ENCODE measurements at places on chromosomes 11 and 22.

- DNase-seq, result no peak
Observed at GRCh38 chr11:19389787-19390303, 149.1 kb upstream of the E2F8 start.

DNA sequence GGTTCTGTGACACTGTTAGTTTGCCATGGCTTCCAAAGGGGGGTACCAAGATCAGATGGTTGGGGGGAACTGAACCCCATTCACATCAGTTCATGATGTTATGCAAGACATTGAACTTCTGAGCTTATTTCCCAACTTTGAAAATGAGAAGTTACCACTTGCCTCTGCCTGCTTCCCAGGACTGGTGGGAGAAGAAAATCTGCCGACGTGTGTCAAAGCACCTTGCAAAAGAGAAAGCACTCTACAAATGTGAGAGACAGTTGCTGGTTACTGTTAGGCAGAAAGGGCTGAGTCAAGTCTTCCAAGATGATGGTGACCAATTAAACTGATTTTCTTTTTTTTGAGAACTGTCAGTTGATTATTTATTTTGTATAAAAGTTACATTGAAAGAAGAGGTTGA lies 45.6 kb downstream of the SMCO4 start:
- DNase-seq, result no peak

GRCh38 chr22:31526270-31526669 lies 29.9 kb downstream of the SFI1 start:
- no peak for DNase-seq

- DNase-seq, result peak; percentile 21
Observed at GRCh38 chr11:75142714-75143419, 8.0 kb upstream of the SLCO2B1 start.

GRCh38 chr11:82639251-82639650 lies 94.4 kb downstream of the FAM181B start:
- DNase-seq, result no peak

GRCh38 chr11:118124929-118125535 lies 27.6 kb downstream of the SCN4B start:
- no peak for DNase-seq

DNA sequence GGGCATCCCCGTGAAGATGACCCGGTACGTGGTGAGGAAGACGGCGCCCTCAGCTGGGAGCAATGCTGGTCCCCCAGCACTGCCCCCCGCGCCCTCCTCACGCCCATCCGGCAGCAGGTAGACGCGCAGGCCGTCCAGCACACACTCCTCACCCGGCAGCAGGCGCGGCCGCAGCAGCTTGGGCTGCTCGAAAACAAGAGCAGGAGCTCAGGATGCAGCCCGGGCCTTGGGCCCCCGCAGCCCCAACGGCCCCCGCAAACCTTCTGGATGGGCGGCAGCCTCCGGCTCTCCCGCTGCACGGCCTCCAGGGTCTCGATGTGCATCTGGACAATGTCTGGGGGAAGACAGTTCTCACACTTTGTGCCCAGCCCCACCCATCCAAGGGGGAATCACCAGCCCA lies 13.3 kb downstream of the SBF1 start:
- no peak for DNase-seq

- DNase-seq, result no peak
Observed at GRCh38 chr11:88171982-88172381, 3.3 kb downstream of the RAB38 start.

DNA sequence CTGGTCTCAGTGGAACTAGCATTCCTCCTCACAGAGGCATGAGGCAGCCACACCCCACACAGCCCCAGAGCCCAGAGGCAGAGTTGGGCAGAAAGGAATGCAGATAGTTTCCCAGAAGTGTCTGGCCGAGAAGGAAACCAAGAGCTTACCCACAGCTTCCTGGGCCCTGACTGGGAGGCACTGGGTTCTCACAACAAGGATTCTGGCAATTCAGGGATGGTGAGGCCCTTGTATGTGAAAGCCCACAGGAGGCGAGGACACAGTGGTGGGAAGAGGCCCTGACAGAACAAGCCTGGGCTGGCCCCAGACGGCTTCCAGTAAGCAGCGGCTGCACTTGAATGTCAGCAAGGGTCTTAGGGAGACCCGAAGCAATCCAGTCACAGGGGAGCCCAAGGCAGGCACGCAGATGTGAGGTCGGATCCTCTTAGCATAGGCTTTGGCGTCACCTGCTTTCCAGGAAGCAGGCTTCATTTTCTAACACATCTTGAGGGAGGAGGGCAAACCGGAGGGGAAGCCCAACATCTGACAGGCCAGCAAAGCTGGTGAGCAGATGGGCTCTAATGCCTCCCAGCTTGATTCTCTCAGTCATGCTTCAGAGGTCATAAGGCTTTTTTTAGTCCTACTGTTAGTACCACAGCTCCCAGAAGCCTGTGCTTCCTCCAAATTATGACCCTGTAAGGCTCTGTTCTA lies 78.3 kb upstream of the AKIP1 start:
- no peak for DNase-seq

DNA sequence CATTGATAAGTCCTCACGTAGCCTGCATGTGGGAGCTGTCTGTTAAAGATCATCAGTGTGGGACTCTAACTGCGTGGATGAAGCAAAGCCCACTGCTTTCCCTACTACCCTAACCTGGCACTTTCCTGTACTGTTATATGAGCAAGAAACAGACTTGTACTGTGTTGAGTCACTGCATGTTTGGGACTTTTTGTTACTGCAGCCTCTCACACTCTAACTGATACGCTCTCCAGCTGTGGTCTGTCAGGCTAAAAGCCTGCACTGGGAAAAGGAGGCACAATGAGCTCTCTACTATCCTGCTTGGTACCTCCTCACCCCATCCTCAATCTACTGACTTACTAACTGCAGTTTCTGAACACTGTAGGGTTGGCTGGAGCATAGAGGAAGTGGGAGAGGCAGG lies 93.7 kb upstream of the PLET1 start:
- no peak for DNase-seq

GRCh38 chr11:65366340-65366773 lies 11.8 kb downstream of the TIGD3 start:
- DNase-seq, result peak; percentile 22

DNA sequence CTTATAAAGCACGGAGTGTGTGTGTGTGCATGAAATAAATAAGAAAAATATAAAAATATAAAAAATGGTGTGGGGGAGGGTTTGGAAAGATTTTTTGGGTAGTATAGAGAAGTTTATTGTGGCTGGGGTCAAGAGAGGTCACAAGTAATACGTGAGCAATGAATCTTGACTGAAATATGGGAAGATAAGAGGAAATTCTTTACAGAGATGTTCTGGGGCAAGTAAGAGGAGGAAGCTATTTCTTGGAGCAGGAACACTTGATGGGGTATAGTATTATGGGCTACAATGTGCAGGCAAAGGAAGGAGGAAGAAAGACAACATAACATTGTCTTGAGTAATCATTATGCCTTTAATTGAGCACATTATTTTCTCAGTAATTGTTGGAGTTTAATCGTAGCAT lies 2.1 kb downstream of the HBD start:
- DNase-seq, result no peak

GRCh38 chr11:63775191-63775590 lies 6.6 kb upstream of the ZFTA start:
- no peak for DNase-seq

DNA sequence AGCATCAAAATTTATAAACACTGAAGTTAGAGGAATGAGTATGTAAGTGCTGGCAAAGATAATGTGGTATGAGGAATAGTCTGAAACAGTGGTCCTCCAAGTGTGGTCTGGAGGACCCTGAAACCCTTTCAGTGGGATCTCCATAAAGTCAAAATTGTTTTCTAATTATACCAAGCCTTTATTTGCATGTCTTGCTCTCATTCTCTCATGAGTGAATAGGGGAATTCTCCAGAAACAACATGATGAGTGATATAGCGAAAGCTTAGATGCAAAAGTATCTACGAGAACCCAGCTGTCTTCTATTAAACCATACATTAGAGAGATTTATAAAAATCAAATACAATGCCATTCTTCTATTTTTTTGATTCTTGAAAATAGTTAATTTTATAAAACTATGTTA lies 145.0 kb upstream of the RAG2 start:
- no peak for DNase-seq

DNA sequence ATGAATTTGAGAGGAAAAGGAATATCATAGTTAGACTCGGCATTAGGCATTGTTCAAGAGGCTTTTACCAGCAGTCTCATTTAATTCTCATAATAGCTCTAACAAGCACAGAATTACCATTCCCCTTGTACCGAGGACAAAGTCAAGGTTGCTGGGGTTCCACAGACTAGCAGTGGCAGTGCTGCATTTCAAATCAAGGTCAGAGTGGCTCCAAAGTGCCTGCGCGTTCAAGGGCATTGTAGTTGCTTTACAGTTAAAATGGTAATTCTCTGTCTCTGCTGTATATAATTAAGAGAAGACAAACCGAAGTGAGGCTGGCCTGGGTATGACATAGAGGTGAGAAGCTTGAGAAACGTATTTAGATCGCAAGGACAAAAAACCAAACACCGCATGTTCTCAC lies 40.4 kb upstream of the TP53AIP1 start:
- DNase-seq, result no peak

DNA sequence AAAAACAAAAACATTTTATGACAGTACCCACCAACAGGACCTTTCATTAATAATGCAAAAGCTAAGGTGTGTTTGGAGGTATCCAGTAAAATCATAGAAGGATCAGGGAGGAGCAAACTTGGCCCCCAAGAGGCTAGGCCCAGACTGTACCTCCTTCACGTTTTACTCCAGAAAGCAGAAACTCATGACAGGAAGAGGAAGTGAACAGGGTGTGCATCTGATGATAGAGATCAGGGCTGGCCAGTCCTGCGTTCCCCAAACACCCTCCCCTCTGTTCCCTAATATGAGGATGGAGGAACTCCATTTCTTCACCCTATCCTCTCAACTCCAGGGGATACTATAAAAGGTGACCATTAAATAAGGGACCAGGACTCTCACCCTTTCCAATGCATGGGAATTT lies 10.2 kb upstream of the MS4A12 start:
- no peak for DNase-seq

- DNase-seq, result no peak
Observed at GRCh38 chr11:35982061-35982460, 38.2 kb downstream of the LDLRAD3 start.

GRCh38 chr11:21289686-21290085 lies 620.3 kb downstream of the NELL1 start:
- DNase-seq, result no peak

Measured in effector CD8-positive, alpha-beta T cell (primary cell).